ENCODE measurements at places on chromosomes 6 and 20.

DNA sequence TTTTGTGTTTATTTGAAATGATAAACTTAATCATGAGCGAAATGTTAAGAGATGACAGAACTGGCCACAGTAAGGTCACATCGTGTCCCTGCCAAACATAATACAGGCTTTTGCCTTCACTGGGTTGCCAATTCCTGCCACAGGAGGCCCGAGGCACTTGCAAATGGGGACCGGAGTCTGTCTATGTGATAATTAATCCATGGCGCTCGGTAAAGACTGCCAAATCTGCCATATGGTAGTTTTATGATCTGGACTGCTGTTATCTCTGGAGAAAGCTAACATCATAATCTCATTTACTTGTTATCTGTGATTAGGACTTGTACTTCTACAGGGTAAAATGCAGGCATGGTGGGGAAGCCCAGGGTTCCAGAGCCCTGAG, 170.5 kb upstream of the TSHZ2 start:
- DNase-seq, result no peak

DNA sequence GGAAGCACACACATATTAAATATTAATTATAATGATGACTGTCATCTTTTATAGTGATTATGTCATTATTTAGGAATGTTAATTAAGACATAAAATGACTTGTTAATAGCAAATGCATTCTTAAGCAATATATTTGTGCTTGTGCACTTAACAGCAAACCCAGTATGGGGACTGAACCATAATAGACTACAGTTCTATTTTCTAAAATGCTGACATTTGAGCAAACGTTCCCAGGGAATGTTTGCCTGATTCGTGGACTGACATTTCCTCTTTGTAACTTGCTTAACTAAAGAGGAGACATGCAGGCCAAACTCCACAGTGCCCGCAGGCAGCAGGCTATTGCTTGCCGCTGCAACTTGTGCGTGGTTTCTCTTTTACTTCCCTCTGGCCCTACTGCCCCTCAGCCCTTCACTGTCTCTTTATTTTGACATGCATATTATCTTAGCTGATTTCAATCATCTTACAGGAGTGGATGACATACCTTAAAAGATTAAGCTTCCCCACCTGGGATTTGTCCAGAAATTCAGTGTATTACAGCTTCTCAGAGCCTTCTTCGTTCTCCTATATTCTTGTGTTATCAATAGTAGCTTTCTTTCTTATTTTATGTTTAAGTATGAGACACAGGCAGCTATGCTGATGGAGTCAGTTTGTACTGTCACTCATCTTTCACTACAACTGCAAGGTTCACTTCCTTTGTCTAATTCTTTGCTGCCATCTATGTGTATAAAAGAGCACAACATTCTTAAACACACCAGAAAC, 141.5 kb downstream of the GMDS start:
- no peak for DNase-seq

- DNase-seq, result no peak
These were observed 716.5 kb upstream of the NRSN1 start for GRCh38 chr6:23409531-23409930.

DNA sequence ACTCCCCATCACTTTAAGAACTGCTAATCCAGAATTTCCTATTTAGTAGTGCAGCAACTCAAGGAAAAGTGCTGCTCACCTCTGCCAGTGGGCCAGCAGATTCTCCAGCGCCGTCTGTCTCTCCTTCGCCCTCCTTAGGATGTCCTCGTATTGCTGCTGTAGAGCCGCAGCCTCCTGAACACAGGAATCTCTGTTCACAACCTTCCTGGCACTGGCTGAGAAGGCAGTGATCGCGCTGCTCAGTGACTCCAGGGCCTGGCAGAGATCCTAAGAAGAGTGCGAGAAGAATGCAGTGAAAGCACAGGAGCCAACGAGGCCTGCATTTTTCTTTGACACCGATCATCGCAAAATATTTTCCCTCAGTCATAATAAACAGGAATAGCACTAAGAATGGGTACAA, 209.0 kb downstream of the SYNE1 start:
- no peak for DNase-seq

- DNase-seq, result no peak
These were observed 6.8 kb upstream of the BTN1A1 start for GRCh38 chr6:26493258-26493657.

DNA sequence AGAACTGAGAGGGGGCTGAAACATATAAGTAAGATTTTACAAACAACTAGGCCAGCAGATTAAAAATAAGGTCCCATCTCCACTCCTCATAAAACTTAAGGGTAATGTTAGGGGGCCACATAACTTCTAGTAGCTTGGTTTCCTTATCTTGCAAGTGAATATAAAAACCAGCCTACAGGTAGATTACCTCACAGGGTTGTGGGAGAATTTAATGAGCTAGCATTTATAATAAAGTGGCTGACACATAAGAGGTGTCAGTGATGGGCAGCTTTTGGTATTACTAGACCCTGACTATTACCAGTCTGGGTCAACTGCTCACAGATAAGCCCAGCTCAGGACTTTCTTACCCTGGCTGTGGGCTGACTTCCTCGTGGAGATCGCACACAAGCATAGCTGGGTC, 9.2 kb upstream of the PPP1R14C start:
- no peak for DNase-seq

- DNase-seq, result no peak
These were observed 336.8 kb downstream of the HDGFL1 start for GRCh38 chr6:22906091-22906549.

DNA sequence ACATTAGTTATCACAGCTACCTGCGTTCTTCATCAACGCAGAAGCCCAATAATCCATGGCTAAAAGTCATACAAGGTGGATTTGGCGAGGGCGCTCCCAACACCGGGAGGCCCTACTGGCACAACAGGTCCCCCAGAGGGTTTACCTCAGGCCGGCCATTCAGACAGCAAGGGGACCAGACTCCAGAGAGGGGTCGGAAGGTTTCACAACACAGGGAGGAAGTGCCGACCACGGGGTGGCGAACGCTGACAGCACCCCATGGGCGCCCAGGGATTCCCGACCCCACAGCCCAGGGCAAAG, 1515.9 kb upstream of the DEFB115 start:
- no peak for DNase-seq

GRCh38 chr20:56839786-56840185, 210.7 kb downstream of the TFAP2C start:
- no peak for DNase-seq

- DNase-seq, result no peak
These were observed 698 bp downstream of the FAM210B start for GRCh38 chr20:56359212-56360132.

- DNase-seq, result no peak
These were observed 27.3 kb downstream of the PAQR8 start for GRCh38 chr6:52389264-52389625.

DNA sequence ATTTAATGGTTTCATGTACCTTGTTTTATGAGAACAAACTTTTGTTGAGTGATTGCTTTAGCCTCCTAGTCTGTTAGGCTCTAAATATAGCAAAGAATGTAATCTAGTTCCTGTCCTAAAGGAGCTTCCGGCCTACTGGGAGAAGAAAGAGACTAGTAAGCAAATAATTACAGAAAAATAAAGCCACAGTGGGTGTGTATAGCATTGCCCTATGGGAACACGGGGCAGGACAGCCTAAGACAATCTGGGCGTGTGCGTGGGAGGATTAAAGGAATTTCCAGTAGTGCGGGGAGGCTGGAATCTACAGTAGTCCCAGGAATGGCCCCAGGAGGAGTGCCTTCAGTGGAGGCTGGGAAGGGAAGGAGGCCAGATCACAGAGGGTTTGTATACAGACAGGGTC, 98.1 kb upstream of the AKAP12 start:
- no peak for DNase-seq

GRCh38 chr6:51513891-51514747, 573.3 kb downstream of the PKHD1 start:
- no peak for DNase-seq

GRCh38 chr6:99151634-99152346, 197.7 kb downstream of the FAXC start:
- peak; percentile 62 for DNase-seq

DNA sequence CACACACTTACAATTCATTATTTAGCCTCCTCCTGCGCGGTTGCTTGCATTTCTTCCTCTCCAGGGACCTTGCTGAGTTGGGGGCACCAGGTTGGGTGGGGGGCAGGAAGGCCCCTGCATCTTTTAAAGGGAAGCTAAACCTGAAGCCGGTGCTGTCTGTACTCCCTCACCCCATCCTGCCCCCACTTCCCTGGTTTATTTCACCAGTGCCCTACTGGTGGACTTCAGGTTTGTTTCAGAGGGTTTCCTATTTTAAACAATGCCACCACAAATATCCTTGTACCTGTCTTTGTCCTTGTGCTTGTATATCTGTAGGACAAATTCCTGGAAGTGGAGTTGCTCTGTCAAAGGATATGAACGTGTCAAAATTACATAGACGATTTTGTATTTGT, 21.0 kb downstream of the PTK7 start:
- DNase-seq, result no peak

GRCh38 chr20:63957690-63958441, 1.6 kb upstream of the UCKL1 start:
- no peak for DNase-seq

DNA sequence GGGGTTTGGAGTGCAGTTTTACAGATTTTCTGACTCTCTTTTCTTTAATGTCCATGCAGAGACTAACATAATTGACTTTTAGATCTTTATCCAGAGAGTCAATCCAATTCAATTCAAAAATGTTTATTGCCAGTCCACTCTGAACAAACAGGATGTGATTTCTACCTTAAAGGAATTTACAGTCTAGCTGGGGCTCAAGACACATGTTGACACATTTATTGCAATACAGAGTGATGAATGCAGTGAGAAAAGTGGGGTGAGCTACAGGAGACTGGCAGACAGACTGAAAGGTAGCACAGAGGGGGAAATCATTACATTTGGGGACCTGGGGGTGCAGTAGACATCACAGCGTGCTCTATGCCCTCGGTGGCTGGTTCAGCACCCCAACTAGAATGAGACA, 193.9 kb downstream of the SLC24A3 start:
- DNase-seq, result no peak

DNA sequence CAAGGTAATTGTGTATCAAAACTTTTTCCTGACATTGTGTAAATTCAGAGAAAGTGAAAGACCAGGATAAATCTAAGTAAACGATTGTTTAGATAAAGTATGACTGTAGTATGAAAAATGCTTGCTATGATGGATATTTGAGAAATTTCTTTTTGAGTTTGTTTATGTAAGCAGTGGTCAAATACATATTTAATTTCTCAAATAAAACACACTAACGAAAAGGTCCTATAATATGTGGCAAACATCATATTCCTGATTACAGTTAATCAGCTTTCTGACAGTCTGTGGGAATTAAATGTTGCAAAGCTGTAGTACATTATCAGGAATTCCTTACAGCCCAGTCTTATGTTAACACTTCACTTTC, 636.9 kb downstream of the MMUT start:
- DNase-seq, result no peak

- DNase-seq, result no peak
These were observed 584.2 kb upstream of the MMS22L start for GRCh38 chr6:97867177-97867576.

DNA sequence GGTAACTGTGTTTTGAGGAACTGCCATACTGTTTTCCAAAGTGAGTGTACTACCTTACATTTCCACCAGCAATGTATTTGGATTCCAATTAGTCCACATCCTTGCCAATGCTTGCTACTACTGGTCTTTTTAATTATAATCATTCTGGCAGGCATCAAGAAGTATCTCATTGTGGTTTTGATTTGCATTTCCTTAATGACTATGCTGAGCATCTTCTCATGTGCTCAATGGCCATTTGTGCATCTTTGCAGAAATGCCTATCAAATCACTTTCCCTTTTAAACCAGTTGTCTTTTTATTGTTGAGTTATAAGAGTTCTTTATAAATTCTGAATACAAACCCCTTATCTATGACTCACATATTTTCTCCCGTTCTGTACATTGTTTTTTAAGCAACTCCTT, 75.9 kb downstream of the ATG5 start:
- no peak for DNase-seq

- DNase-seq, result no peak
These were observed 130.3 kb downstream of the HACE1 start for GRCh38 chr6:104729433-104729832.

DNA sequence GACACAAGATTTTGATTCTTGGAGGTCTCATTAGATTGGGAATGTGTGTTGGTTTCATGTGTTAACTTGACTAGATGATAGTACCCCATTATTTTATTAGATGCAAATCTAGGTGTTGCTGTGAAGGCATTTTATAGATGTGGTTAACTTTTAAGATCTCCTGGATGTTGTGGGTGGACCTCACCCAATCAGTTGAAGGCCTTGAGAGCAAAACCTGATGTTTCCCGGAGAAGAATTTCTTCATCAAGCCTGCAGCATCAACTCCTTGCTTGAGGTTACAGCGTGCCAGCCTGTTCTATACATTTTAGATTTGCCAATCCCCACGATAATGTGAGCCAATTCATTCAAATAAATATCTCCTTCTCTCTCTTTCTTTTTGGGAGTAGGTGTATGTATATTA, 66.8 kb upstream of the EXOC2 start:
- DNase-seq, result no peak

- DNase-seq, result no peak
These were observed 277.9 kb downstream of the C6orf118 start for GRCh38 chr6:165031502-165031901.

- no peak for DNase-seq
These were observed 37.4 kb downstream of the JAG1 start for GRCh38 chr20:10636326-10636818.

DNA sequence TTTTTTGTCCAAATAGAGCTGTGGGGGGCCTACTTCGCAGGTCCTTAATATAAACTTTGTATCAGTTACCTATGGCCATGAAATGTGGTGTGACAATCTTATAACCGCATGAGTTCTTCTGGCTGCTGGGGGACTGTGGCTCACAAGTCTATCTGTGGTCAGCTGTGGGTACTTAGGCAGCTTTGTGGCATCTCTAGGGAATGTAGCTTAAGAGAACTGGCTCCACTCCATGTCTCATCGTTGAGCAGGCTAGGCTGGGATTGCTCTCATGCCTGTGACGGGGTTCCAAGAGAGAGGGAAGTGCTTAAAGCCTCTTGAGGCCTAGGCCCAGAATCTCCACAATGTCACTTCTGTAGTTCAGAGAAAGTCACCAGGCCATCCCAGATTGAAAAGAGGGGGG, 140.5 kb downstream of the BTBD3 start:
- DNase-seq, result no peak

DNA sequence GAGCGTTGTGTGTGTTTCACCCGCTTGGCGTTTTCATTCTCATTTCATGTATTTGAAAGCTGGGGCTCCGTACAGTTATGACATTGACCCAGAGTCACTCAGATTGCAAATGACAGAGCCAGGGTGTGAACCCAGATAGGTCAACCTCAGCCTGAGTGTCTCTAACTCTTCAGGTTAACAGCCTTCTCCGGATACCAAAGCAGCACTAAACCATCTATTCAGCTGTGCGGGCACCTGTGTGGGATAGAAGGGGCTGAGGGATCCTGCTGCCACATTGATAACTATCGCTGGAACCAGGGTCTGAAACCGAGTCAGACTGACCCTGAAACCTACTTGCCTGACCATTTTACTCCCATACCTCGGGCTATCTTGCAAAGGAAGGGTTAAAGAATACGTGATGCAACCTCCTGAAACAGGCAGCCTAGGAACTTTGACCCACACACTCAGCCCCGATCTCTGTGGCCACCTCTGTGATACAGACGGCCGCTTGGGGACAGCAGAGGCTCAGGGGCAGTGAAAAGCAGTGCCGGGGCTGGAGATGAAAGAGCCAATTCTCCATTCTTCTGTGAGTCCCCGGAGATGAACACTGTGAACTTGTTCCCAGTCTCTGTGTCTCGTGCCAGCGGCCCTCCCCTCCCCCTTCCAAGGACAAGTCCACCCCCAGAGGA, 233.5 kb upstream of the QKI start:
- DNase-seq, result no peak

- no peak for DNase-seq
These were observed 598.3 kb downstream of the PKHD1 start for GRCh38 chr6:51489133-51489532.
